ENCODE measurements at places on chromosomes 13 and 19.

DNA sequence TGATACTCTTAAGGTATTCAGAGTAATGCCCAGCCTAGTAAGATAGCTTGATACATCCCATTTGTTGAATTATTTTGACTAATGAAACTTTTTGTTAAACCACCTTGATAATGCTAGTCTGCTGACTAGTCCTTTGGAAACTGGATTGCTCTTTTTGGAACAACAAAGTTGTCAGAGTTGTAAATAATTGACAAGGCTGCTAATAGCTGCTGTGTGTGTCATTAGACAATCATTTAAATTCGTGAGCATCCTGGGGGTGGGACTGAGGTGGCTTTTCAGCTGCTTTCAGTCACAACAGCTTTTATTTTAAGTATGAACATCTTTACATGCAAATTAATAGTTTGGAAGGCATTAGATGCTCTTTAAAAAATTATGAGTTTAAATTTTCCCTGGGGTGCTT lies 153.5 kb downstream of the HS6ST3 start:
- no peaks in the 10 kb centered on the region for H3K36me3 ChIP-seq
- no peak overlapping the region for H3K4me3 ChIP-seq
- no peaks in the 10 kb centered on the region for H3K4me1 ChIP-seq
- no peak overlapping the region for H3K27ac ChIP-seq
- no peaks in the 10 kb centered on the region for H3K27me3 ChIP-seq
- no peak for DNase-seq

DNA sequence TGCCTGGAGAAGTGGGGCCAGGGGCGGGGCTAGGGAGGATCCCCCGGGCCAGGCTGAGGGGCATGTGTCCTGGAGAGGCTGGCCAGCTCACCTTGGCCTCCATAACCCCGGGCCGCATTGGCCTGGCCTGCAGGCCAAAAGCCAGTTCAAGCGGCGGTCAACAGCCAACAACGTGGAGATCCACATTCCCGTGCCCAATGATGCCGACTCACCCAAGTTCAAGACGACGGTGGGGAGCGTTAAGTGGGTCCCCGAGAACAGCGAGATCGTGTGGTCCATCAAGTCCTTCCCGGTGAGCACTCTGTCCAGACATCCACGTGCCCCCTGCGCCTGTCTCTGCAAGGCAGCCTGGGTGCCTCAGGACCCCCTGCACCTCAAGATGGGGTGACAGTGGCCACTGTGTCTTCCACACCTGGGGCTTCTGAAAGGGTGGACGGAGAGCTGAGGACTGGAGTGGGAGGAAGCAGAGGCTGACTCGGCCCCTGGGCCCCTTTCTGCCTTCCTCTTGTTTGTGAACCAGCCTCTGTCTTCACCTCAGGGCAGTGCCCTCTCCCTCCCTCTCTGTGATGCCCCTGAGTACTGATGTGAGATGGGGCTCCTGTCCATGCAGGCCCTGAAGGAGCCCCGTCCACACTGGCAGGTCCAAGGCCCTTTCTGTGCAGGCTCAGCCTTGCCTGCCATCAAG lies 31.1 kb downstream of the AP1M1 start:
- H3K27ac ChIP-seq: no peak overlapping the region
- no peak for DNase-seq
- H3K4me3 ChIP-seq: no peak overlapping the region

- H3K27ac ChIP-seq: no peak overlapping the region
- no peaks in the 10 kb centered on the region for H3K4me1 ChIP-seq
- no peaks in the 10 kb centered on the region for H3K36me3 ChIP-seq
- DNase-seq: no peak
- no peak overlapping the region for H3K4me3 ChIP-seq
Measured at GRCh38 chr13:37685206-37685605, 86.6 kb upstream of the POSTN start.

- H3K27ac ChIP-seq: no peak overlapping the region
- H3K4me1 ChIP-seq: peaks cover 7% of the 10 kb centered on the region
Measured at GRCh38 chr13:44237881-44238421, 135.7 kb upstream of the SERP2 start.

All from activated naive CD4-positive, alpha-beta T cell treated with anti-CD3 and anti-CD28 coated beads, Interleukin-2, amount 10 ng/mL, durations not matched to agents 7 days and 5 days (primary cell).